ENCODE measurements at places on chromosomes 3 and 15.

DNA sequence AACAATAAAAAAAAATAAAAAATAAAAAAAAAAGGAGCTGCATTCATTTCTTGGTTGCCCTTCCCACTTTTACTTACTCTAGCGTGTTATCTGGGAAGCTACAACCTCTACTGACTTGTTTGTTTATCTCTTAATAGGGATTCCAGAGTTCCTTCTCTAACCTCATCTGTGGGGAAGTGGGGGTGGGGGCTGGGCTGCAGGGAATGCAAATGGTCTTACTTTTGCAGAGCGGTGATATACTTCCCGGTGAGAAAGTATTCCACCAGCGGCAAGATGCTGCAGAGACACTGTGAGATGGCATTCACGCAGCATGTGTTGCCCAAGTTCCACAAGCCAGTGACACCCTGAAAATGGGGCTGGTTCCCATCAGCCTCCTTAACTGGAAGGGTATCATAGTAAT is 2.1 kb downstream of the USP50 start:
- no peak for DNase-seq

DNA sequence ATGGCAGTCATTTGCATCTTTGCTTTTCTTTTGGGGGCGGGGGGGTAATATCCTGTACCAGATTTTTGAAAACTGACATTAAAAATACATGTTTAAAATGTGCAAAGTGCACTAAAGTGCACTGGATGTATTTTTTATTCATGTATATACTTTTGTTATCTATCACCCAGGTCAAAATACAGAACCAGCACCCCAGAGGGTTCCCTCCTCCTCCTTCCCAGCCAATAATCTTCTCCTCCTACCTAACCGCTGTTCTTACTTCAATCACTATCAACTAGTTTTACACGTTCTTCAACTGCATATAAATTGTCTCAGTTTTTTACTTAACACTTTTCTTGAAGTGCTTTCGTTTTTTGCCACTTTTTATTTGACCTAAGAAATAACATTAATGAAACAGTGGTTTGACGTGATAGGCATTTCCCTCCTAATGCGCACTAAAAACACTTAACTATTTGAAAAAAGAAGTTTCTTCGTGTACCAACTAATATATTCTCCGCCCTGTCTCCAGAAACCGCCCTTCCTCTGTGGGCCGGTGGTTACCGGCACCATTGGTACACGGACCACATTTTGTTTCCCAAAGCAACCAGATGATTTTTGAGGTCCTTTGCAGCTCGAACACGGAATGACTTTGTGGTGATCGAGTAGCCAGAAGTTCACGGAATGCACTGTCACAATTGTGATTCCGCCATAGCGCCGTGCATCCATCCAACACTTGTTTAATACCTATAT is 836 bp upstream of the AKAP13 start:
- peak; percentile 35 for DNase-seq

DNA sequence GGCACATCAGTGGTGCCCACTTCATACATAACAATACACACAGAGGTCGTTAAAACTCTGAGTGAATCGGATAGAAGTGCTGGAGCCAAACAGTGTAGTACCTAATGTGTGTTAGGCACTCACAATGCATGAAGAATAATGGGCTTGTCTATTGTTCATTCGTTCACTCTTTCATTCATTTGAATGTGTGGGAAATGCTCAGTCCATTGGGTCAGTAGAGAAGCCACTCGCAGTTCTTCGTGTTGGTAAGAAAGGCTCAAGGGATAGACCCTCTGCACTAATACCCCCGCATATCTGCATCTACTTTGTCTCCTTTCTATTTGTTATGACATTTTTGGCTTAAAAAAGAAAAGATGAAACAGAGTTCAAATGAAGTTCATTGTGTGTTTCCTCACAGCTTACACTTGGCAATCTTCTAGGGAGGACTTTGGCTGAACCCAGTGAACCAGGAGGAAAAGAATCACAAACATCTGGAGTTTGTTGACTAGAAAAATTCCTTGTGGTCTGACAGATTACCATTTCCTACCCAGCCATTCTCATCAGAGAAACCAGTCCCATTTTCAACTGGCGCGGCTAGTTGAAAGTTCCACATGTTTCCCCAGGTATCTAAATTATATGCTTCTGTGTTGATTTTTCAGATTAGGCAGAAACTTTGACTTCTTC is 32.8 kb upstream of the MFSD1 start:
- DNase-seq = no peak

- no peak for DNase-seq
These were observed 364.9 kb upstream of the MCTP2 start for GRCh38 chr15:93866476-93866875.

DNA sequence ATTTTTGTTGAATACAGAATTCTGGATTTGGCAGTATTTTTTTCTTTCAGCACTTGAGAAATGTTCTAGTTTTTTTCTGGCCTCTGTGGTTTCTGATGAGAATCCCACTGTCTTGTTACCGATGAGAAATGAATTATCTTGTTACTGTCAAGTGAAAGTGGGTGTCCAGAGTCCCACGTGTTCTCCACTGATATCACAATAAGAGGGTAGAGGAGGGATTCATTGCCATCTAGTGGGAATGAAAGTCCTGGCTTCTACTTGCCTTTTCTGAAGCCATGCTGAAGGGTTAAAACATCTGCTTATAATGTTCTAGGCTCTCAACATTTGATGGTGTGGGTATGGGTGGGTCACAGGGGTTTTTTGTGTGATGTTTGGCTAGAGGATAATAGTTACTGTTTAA is 66.1 kb downstream of the SEC22A start:
- no peak for DNase-seq

DNA sequence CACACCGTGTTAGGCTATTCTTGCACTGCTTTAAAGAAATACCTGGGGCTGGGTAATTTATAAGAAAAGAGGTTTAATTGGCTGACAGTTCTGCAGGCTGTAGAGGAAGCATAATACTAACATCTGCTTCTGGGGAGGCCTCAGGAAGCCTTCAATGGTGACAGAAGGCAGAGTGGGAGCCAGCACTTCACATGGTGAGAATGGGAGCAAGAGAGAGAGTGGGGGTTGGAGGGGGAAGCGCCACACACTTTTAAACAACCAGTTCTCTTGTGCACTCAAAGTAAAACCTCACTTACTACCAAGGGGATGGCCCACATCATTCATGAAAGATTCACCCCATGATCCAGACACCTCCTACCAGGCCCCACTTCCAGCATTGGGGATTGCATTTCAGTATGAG is 181.1 kb downstream of the APBA2 start:
- DNase-seq = no peak

GRCh38 chr15:48681353-48681752 is 35.8 kb upstream of the FBN1 start:
- DNase-seq = no peak

DNA sequence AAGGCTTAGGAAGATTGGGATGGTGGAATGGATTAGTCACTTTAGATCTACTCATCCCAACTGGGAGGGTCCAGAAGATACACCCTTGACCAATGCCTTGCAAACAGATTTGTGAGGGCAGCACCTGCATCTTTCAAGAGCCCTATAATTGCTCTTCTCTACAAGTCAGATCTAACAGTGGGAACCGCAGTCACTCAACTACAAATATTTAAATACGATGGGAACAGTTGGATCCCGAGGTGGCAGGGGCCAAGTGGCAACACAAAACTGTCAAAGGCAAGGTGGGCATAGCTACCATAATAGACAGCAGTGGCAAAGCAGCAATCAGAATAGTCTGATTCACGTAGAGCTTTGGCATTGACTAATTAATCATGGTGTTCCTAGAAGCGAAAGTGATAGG is 152.0 kb downstream of the TBC1D5 start:
- no peak for DNase-seq

GRCh38 chr3:178454726-178455125 is 81.5 kb upstream of the KCNMB2 start:
- no peak for DNase-seq

- no peak for DNase-seq
These were observed 3.8 kb downstream of the ANPEP start for GRCh38 chr15:89810837-89811236.

DNA sequence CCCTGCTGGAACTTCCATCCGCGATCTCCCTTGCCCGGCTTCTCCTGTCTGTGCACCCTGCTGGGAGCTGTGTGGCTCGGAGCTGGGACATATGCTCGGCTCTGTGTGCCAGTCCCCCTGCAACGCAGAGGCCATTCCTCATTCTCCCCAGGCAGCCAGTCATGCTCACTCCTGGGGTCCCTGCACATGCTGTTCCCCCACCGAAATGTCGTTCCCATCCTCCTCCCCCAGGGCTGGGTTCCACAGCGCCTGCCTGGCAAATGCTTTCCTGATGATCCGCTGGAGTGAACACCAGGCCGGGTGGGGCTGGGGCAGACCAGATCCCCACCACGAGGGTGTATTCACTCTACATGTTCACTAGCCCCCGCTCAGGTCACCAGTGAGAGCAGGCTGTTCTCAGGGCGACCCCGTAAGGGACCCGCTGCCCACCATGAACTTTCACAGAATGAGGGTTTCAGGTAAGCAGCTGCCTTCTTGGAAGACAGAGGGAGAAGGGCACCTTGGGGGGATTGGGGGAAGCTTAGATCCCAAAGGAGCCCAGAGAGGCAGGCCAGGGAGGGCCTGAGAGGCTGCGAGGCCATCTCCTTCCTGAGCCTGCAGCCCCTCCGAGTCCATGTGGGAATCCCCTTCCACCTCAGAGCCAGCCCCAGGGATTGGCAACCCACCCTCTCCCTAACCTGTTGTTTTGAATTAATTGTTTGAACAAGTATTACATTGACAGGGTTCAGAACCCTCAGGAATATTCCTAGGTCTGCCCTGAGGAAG is 88.7 kb upstream of the IQSEC1 start:
- no peak for DNase-seq

- no peak for DNase-seq
These were observed 41.5 kb downstream of the PXYLP1 start for GRCh38 chr3:141272906-141273662.

DNA sequence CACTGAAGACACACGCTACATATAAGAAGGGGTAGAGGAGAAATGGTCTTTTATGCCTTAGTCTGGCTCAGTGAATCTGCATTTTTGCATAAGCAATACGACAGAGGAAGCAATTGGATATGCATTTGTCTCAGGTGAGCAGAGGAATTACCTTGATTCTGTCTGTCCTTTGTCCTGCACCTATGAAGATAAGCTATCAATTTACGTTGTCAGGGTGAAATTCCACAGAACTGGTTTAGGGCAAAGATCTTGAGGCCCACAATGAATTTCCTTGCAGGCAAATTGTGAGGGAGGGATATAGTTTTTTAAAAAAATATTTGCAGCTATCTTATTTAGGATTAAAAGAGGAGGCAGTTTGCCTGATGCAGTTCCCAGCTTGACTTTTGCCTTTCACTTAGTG is 31.6 kb upstream of the MASP1 start:
- no peak for DNase-seq

GRCh38 chr3:37991109-37991508 is 523 bp downstream of the VILL start:
- no peak for DNase-seq

GRCh38 chr3:111691293-111691909 is 96.3 kb upstream of the ZBED2 start:
- peak; percentile 5 for DNase-seq

All from NCI-H510A treated with DMSO at 0.1 percent for 48 hours (cell line).